ENCODE measurements at places on chromosomes 3 and 15.

DNA sequence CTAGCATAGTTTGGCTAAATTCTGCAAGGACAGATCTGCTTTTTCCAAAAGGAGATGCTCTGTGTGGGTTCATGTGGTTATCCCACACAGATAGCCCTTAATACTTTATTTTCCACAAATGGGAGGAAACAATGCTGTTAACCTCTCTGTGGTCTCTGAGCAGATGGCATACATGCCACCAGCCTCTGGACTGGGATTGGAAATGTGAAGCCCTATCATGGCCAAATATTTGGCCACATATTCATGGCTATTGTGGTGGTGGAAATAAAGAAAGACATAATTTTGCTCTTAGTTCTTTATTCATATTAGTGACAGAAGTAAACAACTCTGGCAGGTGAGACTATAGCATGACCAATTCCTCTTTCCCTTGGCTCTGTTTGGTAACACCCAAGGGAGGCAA, 726.2 kb downstream of the ROBO1 start:
- no peak for DNase-seq

- no peak for DNase-seq
Measured at GRCh38 chr3:134892326-134892725, 97.3 kb downstream of the EPHB1 start.

GRCh38 chr3:42996633-42997075, 17.5 kb downstream of the GASK1A start:
- DNase-seq = no peak

DNA sequence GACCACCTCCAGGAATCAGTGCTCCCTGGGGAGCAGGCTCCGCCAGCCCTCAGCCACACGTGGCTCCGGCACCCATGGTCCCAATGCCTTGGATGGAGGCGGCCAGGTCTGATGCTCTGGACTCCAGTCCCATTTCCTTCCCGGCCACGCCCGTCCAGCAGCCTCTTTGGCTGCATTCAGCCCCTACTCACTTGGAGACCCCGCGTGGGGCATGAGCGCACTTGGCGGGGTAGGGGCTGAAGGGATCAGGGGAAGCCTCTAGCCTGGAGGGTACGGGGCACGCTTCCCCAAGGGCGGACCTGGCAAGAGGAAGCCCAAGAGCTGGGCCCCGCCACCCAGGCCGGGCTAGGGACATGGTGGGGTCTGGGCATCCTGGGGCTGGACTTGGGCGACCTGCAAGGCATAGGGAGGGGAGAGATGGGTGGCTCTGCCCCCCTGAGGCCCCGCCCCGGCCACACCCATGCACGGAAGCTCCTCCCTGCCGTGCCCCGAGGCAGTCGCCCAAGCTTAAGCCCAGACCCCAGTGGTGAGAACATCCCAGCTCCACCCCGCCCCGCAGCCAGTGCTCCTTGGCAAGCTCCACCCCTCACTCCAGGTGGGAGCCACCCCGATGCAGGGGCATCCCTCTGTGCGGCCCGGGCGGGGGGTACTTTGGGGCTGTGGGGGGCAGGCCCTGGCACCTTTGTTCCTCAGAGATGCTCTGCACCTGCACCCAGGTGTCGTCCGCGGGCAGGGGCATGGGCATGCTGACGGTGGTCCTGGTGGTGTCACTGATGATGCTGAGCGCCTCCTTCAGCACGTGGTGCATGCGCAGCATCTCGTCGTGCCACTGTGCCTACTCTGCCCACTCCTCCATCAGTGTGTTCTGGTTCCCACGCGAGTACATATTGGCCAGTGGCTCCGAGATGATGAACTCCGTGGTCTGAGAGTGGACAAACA, 163.5 kb downstream of the GOLGA6L4 start:
- no peak for DNase-seq

DNA sequence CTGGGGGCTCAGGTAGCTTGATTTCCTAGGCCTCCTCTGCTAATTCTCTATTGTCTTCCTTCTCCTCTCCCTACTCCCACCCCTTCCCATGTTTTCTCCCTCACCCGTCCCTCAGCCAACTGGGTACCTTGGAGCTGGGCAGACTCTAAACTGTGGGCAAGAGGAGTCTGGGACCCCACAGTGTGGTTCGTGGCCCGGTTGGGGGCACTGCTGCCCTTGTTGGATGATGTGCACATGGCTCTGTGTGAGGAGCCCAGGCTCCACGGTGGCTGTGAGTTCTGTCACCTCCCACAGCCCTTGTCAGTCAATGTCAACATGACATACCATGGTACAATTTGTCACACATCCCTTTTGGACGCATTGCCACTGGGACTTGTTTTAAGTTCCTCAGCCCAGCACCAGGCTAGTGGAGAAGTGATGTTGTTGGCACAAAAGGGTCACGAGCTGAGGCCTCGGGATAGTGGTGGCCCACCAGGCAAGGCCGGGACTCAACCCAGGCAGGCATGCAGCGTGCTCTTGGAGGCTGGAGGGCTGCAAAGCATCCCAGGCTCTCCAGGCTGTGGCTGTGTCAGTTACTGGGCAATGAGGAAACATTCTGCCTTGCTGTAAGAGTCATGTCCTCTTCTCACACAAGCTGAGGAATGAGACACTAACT, 142.3 kb downstream of the TLE3 start:
- DNase-seq = no peak

DNA sequence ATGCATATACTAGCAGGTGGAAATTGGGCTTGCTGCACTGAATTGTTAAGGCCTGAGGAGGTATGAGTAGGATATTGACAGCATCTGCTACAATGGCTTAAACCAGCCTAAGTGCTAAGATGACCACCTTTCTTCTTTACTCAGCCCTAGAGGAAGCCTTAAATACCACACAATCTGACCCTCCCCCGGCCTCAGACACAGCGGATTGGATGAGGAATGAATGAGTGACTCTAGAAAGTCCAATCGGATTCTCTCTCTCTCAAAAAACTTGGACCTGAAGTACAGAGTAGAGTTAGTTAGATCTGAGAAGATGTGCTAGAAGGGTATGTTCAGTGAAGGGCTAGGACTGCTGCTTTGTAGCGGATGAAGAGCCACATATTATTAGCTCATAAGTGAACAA, 39.9 kb upstream of the C3orf49 start:
- DNase-seq = no peak

GRCh38 chr3:114565216-114565615, 271.4 kb downstream of the TIGIT start:
- DNase-seq = no peak

DNA sequence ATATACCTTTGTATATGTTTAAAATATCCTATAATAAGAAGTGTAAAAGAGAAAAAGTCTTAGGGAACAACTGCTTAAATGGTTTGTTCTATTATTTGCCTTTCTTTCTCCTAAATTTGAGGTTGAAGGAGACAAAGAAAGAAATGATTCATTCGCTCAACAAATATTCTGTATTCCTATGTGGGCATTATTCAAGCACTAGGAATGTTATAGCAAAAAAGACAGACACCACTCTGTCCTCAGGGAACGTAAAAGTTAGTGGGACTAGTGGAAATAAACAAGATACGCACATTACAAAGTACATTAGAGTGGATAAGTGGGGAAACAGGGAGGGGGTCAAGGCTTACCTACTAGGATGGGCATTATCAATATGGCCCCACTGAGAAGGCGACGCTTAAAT, 332.2 kb downstream of the LPP start:
- DNase-seq = no peak

DNA sequence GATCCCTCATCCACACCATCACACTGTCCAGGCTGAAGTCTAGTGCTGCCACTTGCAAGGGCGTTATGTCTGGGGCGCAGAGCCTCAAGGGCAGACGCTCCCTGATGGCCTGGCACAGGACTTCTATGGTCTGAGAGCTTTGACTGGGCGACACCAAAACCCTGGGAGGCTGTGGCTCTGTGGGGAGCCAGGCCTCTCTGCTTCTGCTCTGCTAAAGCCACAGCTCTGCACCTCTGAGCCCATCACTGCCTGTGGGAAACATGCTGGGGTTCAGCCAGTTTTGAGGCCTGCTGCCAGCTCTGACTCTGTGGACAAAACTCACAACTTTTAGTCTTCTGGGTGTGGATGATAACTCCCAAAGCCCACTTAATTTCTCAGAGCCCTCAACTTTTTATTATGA, 6.3 kb upstream of the LCTL start:
- no peak for DNase-seq

- no peak for DNase-seq
Measured at GRCh38 chr15:68618394-68618793, 39.6 kb downstream of the CORO2B start.

GRCh38 chr3:148625991-148626390, 71.7 kb upstream of the AGTR1 start:
- DNase-seq = no peak

DNA sequence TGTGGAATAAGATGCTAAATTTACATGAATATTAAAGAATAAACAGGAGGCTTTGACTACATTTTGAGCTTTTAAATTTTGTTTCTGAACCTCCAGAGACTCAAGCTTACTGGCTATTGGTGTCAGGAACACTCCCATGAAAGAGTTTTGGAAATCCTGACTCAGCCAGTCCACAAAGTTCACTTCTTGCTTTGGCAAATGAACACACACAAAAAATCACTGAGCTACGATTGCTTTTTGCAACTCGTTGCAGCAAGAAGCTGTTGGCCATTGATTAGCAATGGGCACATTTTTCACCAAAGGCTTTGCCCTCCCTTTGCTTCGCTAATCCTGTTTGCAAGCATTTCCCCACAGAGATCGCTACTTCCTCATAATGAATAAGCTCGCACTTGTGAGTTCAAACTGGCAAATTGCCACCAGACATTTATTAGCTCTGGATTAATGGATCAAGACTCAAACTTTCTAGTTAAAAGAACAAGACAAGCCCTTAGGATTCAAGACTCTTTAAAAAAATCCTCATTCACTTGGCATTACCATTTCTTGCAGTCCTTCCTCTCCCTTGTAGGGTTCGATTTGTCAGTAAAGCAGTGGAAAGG, 343.2 kb upstream of the ONECUT1 start:
- DNase-seq = no peak

DNA sequence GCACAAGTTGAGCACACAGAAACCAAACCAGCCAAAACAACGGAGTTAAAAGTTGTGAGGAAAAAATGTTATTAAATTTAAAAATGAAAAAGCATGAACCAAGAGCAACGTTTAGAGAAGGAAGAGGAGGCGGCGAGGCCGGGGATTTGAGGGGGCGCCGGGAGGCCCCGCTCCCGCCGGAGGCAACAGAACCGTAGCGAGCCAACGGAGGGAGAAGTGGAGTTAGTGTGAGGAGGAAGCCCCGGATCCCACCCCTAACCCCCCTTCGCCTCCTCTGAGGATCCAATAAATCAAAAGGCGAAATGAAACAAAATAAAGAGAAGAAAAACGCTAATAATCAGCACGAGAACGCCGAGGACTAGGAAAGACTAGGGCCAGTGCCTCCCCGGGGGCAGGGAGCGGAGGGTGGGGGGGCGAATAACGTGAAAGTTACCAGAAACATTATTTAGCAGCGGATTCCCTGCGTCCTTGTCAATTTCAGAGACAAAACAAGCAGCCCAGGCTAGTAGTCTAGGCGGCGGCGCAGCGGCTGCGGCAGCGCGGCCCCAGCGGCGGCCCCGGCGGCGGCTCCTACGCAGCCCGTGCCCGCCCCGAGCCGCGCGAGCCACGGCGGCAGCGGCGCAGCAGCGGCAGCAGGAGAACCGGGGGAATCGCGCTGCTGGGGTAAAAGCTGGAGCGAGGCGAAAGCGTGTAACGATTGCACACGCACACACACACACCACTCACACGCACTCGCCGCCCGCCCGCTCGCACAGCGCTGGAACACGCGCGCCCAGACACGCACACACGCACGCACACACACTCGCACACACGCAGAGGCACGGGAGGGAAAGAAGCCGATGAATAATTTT, 1.7 kb downstream of the MEIS2 start:
- DNase-seq = no peak

- no peak for DNase-seq
Measured at GRCh38 chr3:188150982-188151381, 3.0 kb upstream of the LPP start.

- DNase-seq = no peak
Measured at GRCh38 chr3:46289551-46289950, 47.3 kb downstream of the CCR3 start.

GRCh38 chr15:48244921-48245320, 38.8 kb downstream of the SLC12A1 start:
- no peak for DNase-seq

- DNase-seq = no peak
Measured at GRCh38 chr3:112767177-112767576, 79.5 kb downstream of the CD200R1L start.

DNA sequence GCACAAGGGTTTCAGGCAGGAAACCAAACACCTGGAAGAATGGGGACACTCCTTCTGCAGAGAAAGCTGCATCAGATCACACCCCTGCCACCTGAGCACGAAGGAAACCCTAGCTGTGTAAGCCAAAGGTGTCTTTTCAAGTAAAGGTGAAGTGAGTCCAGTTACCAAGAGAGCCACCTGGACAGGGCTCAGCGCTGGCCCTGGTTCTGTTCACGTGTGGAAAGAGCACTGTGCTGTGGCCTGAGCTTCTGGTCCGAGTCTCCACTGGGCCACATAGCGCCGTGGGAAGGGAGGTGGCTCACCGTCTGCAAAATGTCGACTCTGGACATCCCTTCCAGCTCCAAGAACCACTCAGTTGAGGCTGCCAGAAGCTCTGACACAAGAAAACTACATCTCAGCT, 151.1 kb downstream of the ADAMTS17 start:
- DNase-seq = no peak

GRCh38 chr3:149122721-149123578, 6.5 kb upstream of the HPS3 start:
- DNase-seq = no peak

DNA sequence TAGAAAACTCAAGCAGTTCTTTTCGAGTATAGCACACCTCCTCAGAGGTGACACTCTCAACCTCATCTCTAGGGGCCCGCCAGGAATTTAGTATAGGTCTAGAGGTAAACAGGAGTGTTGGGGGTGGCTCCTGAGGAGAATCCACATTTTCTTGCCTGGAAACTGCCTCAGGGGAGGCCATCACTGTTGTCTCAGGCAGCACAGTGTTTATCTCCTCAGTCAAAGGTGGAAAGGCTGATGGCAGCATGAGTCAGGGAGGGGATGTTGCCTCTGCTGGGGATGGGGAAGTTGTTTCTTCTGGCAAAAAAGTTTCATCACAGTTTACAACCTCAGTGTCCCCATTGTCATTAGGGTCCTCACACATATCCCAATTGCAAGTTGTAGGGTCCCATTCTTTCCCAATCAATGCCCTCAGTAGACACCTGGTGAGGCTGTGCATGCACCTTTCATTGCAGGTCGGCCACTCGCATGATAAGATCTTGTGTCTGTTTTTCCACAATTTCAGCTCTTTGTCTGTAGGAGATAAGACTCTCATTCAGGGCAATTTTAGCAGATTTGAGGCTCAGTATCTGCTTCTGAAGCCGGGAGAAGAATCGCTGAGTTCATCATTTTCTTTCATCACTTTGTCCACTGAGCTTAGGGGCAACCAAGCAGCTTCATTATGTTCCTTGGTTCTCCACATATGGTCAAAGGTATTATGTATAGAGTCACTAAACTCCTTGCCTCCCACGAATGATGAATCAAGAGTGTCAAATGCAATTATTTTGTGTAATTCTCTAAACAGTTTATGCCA, 25.8 kb downstream of the NAALADL2 start:
- no peak for DNase-seq

DNA sequence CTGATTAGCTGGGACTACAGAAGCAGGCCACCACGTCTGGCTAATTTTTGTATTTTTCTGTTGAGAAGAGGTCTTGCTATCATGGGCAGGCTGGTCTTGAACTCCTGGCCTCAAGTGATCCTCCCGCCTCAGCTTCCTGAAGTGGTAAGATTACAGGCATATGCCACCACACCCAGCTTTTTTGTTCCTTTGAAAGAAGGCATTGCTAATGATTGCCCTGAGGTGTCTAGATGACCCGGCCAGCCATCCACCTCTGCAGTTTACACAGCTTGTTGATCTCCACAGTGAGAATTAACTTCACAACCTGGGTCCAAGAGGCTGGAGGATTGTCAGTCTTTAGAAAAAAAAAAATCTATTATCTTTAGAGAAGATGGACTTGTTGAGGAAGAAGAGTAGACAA, 58.7 kb downstream of the SMAD3 start:
- DNase-seq = no peak

Measured in activated T-helper 2 cell treated with anti-CD3 and anti-CD28 coated beads, Interferon-gamma antibody, Interleukin-2, Interleukin-4, amounts not matched to agents 10 μg/mL and 5 μg/mL and 100 μg/mL, durations not matched to agents 14 hours and 24 hours and 36 hours (primary cell).